ENCODE measurements at places on chromosomes 1 and 21.

DNA sequence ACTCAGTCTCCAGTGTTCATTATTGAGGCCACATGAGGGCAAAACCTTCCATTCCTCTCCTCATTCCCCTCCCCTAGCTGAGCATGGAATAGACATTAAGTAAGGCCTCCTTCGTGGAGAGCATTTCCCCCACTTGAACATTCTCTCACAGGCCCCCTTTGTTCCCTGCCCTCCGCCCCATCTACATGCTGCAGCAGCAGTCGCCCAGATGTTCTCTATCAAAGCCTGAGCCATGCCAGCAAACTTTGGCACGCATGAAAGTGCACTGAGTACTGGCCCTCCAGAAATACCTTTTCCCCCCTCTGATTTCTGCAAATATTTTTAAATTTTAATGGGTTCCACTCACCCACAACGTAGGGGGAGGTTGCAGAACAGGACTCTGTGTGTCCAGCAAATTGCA, 20.9 kb upstream of the GORAB start:
- no peak for DNase-seq

GRCh38 chr1:154729031-154729442, 121.1 kb upstream of the ADAR start:
- DNase-seq = no peak

DNA sequence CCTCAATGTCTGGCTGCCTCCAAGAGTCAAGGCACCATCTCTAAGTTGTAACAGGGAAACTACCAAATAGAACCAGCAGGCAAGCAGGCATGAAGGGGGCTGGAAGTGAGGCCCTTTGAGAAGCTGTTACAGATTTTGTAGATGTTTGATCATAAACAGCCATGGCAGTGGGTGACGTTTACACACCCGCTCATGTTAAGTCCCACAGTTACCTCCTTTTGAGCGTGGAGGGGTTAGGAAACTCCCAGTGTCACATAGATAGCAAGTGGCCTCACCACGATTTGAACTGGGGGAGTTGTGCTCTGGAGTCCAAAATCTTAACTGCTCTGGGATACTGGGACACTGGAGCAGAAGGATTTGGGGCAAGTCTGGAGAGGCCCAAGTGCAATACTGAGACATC, 192.4 kb downstream of the HIVEP3 start:
- DNase-seq = no peak

DNA sequence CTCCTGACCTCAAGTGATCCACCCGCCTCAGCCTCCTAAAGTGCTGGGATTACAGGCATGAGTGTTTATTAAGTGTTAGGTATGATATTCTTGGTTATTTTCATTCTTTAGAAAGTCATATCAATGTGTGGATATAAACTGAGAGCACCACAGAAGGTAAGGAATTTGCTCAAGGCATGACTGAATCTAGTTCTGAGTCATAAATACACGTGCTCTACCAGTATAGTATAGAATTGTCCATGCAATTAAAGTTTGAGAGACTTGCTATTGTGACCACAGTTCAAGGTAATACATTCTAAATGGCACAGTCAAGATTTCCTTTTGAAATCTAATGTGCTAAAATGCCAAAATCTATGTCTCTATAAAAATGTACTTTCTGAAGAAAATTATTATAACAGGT, 401.1 kb upstream of the CHRM3 start:
- DNase-seq = no peak

- no peak for DNase-seq
Measured at GRCh38 chr1:230243583-230244353, 176.7 kb downstream of the GALNT2 start.

DNA sequence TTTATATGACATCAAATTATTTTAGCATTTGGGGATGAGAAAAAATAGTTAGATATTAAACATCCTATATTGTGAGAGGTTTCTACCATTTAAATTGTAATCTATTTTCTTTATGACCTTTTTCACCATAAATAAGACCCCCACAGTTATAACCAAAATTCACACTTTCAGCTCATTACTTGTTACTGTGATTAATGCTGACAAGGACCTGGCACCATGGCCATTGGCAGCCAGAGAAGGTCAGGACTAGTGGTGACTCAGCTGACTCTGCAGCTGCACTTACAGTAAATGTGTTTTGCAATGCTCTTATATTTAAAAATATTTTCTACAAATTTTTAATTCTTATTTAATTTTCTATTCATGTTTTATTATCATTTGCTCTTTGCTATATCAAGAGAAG, 133.3 kb upstream of the C1orf105 start:
- no peak for DNase-seq

GRCh38 chr1:221911714-221912113, 169.8 kb upstream of the DUSP10 start:
- DNase-seq = no peak

- no peak for DNase-seq
Measured at GRCh38 chr1:230356869-230357794, 69.0 kb downstream of the PGBD5 start.

GRCh38 chr1:55250399-55251075, 35.4 kb upstream of the USP24 start:
- no peak for DNase-seq

GRCh38 chr1:174788981-174789380, 210.8 kb upstream of the CACYBP start:
- no peak for DNase-seq
